ENCODE measurements at places on chromosomes 4 and X.

DNA sequence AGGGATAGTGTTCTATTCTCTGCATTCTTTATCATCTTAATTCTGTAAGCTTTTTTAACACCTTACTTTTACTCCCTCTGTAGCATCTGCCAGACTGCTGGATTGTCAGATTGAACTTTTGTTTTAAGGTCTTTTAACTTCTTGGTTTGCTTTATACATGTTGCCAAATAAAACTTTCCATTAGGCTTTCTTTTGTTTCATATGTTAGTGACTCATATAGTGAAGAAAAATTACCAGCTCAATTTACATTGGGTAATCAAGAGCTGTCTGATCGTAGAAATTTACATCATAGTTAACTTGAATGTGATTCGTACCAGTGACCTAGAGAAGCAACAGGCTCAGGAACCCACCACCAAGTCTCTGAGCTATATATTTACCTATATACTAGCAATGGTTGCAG is 28.5 kb upstream of the KLHL4 start:
- DNase-seq = no peak

GRCh38 chrX:18607966-18608365 is 63.9 kb downstream of the RS1 start:
- DNase-seq = no peak

GRCh38 chr4:26215725-26216124 is 105.1 kb upstream of the RBPJ start:
- DNase-seq = no peak

DNA sequence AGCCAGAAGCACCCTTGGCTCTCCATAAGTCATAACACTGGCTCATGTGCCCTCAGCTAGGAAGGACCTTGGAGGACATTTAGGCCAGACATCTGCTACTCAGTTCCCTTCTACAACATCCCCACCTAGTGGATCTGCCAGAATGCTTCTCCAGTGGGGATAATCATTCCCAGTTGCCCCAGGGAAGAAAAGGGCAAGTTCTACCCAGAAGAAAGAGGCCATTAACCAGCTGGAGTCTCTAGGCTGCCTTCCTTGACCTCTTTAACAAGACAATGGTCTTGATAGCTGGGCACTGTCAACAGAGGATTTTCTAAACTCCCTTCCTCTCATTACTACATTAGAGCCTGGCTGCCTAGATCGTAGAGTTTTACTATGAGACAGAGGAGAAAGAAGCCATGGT is 42.0 kb downstream of the LGI2 start:
- peak; percentile 29 for DNase-seq

- DNase-seq = no peak
Measured at GRCh38 chrX:117325706-117326105, 790.9 kb downstream of the KLHL13 start.
